H9 (cell line): ENCODE measurements at places on chromosomes 7 and 10. TPM values are rescaled to one million over a fixed set of nuclear protein-coding genes. Genes with fewer than 3 reads are reported as not detected.

The HOXA1 gene
- 0.11 TPM in 1 of 2 replicates, not detected in the other for total RNA-seq

DNA sequence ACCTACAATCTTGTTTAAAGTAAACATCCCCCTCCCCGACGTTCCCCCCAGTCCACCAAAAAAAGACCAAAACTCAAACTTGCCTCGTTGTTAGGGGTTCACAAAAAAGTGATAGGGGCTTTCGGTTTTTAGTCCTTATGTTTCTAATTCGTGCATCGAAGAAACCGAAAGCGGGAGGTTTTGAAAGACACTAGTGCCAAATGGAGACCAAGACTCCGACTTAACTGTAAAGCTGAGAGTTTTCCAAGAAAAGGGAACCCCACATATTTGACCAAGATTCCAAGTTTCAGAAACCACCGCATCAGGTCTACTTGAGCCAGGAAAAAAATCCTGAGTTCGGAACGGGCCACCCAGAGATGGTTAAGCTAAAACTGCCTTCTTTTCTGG lies 534 bp downstream of the PSMA2 start:
- peak overlapping the region; percentile 97 for H3K4me3 ChIP-seq
- DNase-seq: no peak
- peaks cover 43% of the 10 kb centered on the region for H3K36me3 ChIP-seq
- H3K27ac ChIP-seq: no peak overlapping the region
- H3K27me3 ChIP-seq: no peaks in the 10 kb centered on the region

The AFAP1L2 gene
- 0.77 and 1.0 TPM in 2 replicates for total RNA-seq

GRCh38 chr10:71435571-71436267 lies 39.0 kb downstream of the CDH23 start:
- peak; percentile 22 for DNase-seq
- H3K27me3 ChIP-seq: no peaks in the 10 kb centered on the region
- no peaks in the 10 kb centered on the region for H3K4me1 ChIP-seq
- no peak overlapping the region for H3K4me3 ChIP-seq
- H3K36me3 ChIP-seq: no peaks in the 10 kb centered on the region

GRCh38 chr10:89651916-89652573 lies 7.0 kb upstream of the PANK1 start:
- H3K4me3 ChIP-seq: no peak overlapping the region
- no peak overlapping the region for H3K27ac ChIP-seq
- peaks cover 34% of the 10 kb centered on the region for H3K36me3 ChIP-seq
- DNase-seq: no peak
- no peaks in the 10 kb centered on the region; the same call in 1 of the 2 replicates for H3K27me3 ChIP-seq
- H3K4me1 ChIP-seq: no peaks in the 10 kb centered on the region; the same call in 1 of the 2 replicates

DNA sequence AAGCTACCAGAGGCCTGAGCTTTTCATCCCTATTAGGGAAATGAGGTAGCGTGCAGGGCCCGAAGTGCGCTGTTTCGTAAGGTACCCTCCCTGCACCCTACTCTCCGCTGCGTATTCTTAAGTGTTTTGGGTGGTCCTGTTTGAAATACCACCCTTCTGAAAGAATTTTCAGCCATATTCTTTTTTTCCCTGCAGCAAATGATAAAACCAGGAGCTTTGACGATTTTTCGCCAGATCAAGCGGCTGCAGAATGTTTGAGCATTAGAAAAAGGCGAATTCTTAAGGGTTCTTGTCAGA lies 1.2 kb downstream of the RSBN1L start:
- H3K27me3 ChIP-seq: no peaks in the 10 kb centered on the region
- no peaks in the 10 kb centered on the region; the same call in 1 of the 2 replicates for H3K4me1 ChIP-seq
- peaks cover 11% of the 10 kb centered on the region for H3K36me3 ChIP-seq
- no peak for DNase-seq
- peak overlapping the region; percentile 99 for H3K4me3 ChIP-seq

GRCh38 chr10:77498210-77498609 lies 139.4 kb downstream of the KCNMA1 start:
- no peak overlapping the region for H3K27ac ChIP-seq
- H3K4me3 ChIP-seq: no peak overlapping the region
- H3K36me3 ChIP-seq: no peaks in the 10 kb centered on the region
- no peaks in the 10 kb centered on the region for H3K4me1 ChIP-seq

DNA sequence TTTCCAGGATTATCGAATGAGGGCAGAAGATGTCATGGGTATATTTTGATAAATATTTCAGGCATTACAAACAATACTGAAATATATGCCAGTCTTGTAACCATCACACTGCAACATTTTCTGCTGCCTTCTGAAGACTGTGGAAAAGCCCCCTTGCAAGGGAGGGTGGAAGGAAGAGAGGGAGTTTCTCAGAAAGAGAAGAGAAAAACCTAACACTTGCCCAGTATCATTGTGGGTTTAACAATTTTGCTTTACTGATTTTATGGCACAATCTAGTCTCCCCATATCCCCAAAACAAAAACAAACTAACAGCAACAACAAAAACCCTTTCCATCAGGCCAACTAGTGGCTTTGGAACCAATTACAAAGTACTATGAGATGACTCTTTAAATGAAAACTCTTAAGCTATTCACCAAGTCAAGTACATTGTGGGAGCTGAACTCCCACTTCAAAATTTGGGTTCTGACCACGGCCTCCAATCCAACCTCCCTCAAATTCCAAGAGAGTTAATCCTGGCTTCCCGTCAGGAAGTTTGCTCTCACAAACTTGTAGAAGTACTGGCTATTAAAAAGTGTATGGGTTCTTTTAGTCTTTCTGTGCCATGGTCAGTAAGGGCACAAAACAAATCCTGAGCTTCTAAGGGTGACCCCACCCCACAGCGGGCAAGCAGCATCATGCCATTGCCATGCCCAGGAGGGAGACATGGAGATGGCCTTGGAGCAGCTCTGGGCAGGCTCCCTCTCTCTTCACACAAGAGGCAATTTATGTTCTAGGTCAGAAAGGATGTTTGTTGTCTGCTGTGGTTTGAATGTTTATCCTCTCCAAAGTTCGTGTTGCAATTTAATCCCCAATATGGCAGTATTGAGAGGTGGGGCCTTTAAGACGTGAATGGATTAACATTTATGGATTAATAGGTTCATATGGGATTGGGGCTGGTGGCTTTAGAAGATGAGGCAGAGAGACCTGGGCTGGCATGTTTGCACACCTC lies 96.3 kb downstream of the JAZF1 start:
- no peak overlapping the region for H3K4me3 ChIP-seq
- DNase-seq: no peak
- no peaks in the 10 kb centered on the region for H3K27me3 ChIP-seq
- H3K4me1 ChIP-seq: peaks cover 11% of the 10 kb centered on the region; the same call in 1 of the 2 replicates
- no peaks in the 10 kb centered on the region for H3K36me3 ChIP-seq
- no peak overlapping the region for H3K27ac ChIP-seq

- H3K4me3 ChIP-seq: peak overlapping the region; percentile 92
- no peak overlapping the region for H3K27ac ChIP-seq
- peaks cover 25% of the 10 kb centered on the region for H3K36me3 ChIP-seq
- peaks cover 9% of the 10 kb centered on the region; the same call in 1 of the 2 replicates for H3K4me1 ChIP-seq
- peak; percentile 86 for DNase-seq
Measured at GRCh38 chr7:22854158-22855048, 31.8 kb upstream of the TOMM7 start.

- H3K27ac ChIP-seq: no peak overlapping the region
- peaks cover 2% of the 10 kb centered on the region for H3K4me1 ChIP-seq
- peaks cover 15% of the 10 kb centered on the region for H3K36me3 ChIP-seq
- DNase-seq: peak; percentile 25
Measured at GRCh38 chr7:44380831-44381493, 55.6 kb upstream of the CAMK2B start.

DNA sequence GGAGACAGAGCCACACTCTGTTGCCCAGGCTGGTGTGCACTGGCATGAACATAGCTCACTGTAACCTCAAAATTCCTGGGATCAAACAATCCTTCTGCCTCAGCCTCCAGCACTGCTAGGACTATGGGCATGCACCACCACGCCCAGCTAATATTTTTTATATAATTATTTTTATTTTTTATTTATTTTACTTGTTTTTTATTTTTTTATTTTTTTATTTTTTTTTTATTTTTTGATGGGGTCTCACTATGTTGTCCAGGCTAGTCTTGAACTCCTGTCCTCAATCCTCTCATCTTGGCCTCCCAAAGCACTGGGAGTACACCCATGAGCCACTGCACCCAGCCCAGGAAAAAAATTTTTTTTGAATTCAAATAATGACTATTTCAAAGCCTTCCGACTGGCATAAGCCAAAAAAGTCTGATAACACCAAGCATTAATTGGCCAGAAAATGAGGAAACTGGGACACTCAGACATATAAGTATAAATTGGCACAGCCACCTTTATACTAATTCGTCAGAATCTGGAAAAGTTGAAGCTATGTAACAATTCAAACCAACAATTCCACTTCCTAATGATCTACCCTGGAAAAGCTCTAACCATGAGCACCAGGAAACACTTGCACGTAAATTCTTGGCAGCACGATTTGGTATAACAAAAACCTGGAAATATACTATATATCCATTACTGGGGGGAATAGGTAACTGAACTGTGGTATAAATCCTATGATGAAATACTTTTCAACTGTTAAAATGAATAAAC lies 6.3 kb downstream of the ZC3HAV1 start:
- no peak overlapping the region for H3K27ac ChIP-seq
- H3K4me3 ChIP-seq: no peak overlapping the region
- DNase-seq: no peak
- H3K36me3 ChIP-seq: peaks cover 15% of the 10 kb centered on the region

DNA sequence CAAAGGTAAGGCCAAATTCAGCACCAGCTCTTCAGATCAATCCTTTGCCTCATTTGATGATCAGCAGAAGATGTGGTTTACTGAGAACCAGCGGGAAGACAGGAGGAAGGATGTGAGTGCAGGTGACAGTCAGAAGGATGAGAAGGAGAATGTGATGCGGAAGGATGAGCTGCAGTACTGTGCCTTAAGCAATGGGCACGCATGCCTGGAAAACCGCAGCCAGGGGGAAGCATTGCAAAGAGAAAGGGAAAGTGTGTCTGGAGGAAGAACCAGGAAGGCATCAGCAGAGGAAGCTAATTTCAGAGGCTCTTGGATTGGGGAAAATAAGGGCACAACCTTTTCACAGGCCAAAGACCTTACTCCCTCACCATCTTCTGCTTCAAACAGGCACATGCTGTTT lies 25.7 kb downstream of the C10orf71 start:
- H3K27me3 ChIP-seq: no peaks in the 10 kb centered on the region
- H3K36me3 ChIP-seq: no peaks in the 10 kb centered on the region
- DNase-seq: peak; percentile 44
- no peaks in the 10 kb centered on the region for H3K4me1 ChIP-seq
- H3K27ac ChIP-seq: no peak overlapping the region

GRCh38 chr7:45343746-45344145 lies 186.2 kb downstream of the RAMP3 start:
- no peaks in the 10 kb centered on the region for H3K4me1 ChIP-seq
- H3K4me3 ChIP-seq: no peak overlapping the region
- no peak for DNase-seq
- no peak overlapping the region for H3K27ac ChIP-seq
- H3K36me3 ChIP-seq: no peaks in the 10 kb centered on the region

GRCh38 chr10:66671562-66671961 lies 254.3 kb upstream of the LRRTM3 start:
- no peaks in the 10 kb centered on the region for H3K4me1 ChIP-seq
- no peak overlapping the region for H3K27ac ChIP-seq
- no peak overlapping the region for H3K4me3 ChIP-seq
- no peak for DNase-seq
- H3K27me3 ChIP-seq: no peaks in the 10 kb centered on the region

- peaks cover 5% of the 10 kb centered on the region; the same call in 1 of the 2 replicates for H3K4me1 ChIP-seq
- H3K27ac ChIP-seq: no peak overlapping the region
- H3K27me3 ChIP-seq: no peaks in the 10 kb centered on the region
- H3K36me3 ChIP-seq: no peaks in the 10 kb centered on the region; the same call in 1 of the 2 replicates
- no peak for DNase-seq
- H3K4me3 ChIP-seq: no peak overlapping the region
Measured at GRCh38 chr10:44363716-44364115, 21.2 kb downstream of the CXCL12 start.

DNA sequence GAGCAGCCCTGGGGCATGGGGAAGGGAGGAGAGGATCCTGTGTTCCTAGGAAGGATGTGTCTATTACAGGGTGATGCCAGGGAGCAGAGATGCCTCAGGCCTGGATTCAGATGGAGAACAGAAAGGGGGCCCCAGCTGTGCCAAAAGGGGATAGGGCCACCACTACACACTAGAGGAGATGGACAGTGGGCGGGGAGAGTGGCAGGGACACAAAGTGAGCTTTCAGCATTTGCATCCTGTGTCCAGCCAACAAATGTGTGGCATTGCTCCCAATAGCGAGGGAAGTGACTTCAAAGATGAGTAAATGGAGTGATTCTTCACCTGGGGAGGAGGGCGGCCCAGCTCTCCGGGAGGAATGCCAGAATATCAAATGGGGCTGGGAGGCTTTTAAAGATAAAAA lies 64.9 kb upstream of the WAPL start:
- H3K27me3 ChIP-seq: no peaks in the 10 kb centered on the region
- DNase-seq: peak; percentile 24
- H3K4me1 ChIP-seq: no peaks in the 10 kb centered on the region
- no peaks in the 10 kb centered on the region for H3K36me3 ChIP-seq

DNA sequence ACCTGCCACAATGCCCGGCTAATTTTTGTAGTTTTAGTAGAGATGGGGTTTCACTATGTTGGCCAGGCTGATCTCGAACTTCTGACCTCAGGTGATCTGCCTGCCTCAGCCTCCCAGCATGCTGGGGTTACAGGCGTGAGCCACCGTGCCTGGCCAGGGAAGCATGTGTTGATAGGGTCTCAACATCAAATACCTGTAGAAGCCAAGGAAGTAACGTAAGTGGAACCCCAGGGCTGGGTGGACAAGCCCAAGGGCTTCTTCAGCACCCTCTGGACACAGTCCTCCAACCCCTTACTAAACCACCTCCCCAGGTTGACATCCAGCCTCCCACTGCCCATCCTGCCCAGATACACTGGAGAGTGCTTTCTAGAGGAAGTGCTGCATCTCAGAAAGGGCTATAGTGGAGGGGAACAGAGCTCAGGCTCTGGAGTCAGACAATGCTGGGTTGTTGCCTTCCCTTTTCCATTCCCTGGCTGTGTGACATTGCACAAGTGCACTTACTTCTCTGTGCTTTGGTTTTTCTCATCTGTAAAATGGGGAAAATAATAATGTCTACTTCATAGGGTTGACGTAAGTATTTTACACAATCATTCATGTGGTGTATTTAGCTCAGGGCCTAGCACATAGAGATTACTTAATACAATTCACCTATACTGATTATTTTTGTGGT lies 73.9 kb upstream of the KAT6B start:
- H3K27ac ChIP-seq: no peak overlapping the region
- H3K4me1 ChIP-seq: no peaks in the 10 kb centered on the region
- H3K4me3 ChIP-seq: no peak overlapping the region
